Activated CD4-positive, alpha-beta T cell treated with anti-CD3 and anti-CD28 coated beads for 1 hour (primary cell): ENCODE measurements at places on chromosomes 2 and 18.

- no peak for DNase-seq
Observed at GRCh38 chr2:69831354-69831905, 2.0 kb downstream of the GMCL1 start.

GRCh38 chr2:105383432-105384166 is 15.3 kb downstream of the FHL2 start:
- DNase-seq, result no peak

DNA sequence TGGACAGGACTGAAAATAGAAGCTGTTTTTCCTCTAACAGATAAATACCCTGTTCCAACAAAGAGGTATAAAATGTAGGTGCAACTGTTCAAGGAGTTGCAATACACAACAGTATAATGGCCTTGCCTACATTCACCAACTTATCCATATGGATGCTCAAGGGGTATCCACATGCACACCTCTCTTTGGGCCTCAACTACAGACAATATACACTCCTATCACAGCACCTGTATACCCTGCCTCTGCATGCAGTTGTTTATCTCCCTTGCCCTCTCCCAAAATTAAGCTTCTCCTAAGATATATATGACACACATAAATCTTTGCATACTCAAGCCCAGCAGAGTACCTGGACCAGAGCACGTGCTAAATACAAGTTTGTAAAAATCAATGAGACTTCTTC is 37.3 kb downstream of the DARS1 start:
- no peak for DNase-seq

GRCh38 chr2:144434425-144435222 is 85.3 kb downstream of the ZEB2 start:
- DNase-seq, result no peak

DNA sequence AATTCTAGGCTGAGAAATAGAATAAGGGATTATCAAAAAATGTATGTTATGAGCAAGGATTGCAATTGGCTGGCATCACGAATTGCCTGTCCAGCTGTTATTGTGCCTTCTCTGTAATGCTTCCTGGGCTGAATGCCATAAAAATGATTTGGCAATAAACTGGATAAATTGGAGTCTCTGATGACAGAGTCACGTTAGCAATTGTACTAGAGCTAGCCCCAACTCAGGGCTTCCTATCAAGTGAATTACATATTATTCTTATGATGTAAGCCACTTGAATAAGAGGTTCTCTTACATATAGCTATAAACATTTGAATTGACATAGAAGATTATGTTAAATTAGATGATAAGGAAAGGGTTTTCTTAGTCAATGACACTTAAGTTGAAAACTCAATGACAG is 607.5 kb upstream of the REG3G start:
- no peak for DNase-seq

- DNase-seq, result no peak
Observed at GRCh38 chr18:71443706-71444480, 1100.2 kb downstream of the CBLN2 start.
